ENCODE measurements at places on chromosomes 12 and 14. TPM values are rescaled to one million over a fixed set of nuclear protein-coding genes. Genes with fewer than 3 reads are reported as not detected.
A peak's percentile ranks its signal among the peaks of the same experiment; 100 is the strongest.

- no peaks in the 10 kb centered on the region for H3K27me3 ChIP-seq
- DNase-seq = no peak
- no peak overlapping the region for H3K27ac ChIP-seq
- H3K36me3 ChIP-seq = no peaks in the 10 kb centered on the region
- peaks cover 16% of the 10 kb centered on the region for H3K4me1 ChIP-seq
Measured at GRCh38 chr12:116529048-116529447, 30.1 kb upstream of the MAP1LC3B2 start.

GRCh38 chr14:53766106-53766505, 190.5 kb downstream of the BMP4 start:
- no peaks in the 10 kb centered on the region for H3K27me3 ChIP-seq
- no peaks in the 10 kb centered on the region for H3K36me3 ChIP-seq
- H3K27ac ChIP-seq = no peak overlapping the region
- H3K4me3 ChIP-seq = no peak overlapping the region
- DNase-seq = no peak
- no peaks in the 10 kb centered on the region for H3K4me1 ChIP-seq

The ARHGEF40 gene
- 46.0 TPM for total RNA-seq

The LRRK2 gene
- total RNA-seq = 0.03 TPM

DNA sequence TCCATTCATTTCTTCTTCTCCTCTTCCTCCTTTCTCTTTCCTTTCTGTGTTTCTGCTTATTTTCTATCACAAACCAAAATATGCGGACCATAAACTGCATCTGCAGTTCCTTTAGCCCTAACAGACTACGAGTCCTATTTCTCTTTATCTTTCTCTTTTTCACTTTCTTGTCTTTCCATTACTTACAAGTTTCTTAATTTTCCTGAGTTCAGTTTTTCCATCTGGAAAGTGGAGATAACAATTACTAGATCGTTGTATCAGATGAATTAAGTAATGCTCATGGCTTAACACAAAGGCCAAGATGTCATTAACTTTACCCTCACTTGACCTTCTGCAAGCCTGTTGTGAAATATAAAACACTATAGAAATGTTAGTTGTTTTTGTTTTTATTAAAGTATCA, 983 bp upstream of the COPS7A start:
- H3K36me3 ChIP-seq = no peaks in the 10 kb centered on the region
- H3K4me1 ChIP-seq = peaks cover 7% of the 10 kb centered on the region
- no peak overlapping the region for H3K27ac ChIP-seq
- peak overlapping the region; percentile 79 for H3K4me3 ChIP-seq
- DNase-seq = no peak
- no peaks in the 10 kb centered on the region for H3K27me3 ChIP-seq

DNA sequence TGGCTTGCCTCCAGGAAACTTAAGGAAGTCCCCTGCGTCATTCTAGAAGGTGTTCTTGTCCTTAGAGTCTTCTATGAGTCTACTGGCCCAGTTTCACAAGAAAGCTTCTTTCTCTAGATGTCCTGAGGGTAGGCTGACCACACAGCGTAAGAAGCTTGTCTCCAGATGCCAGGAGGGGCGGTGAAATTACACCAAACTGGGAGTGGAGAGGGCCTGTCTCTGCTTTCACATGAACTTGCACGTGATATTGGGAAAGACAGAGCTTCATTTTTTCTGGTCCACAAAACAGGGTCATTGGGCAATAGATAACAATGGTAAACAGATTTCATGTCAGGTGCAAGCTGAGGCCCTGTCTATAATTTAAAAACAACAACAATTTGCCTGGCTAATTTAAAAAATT, 85.7 kb upstream of the TBX3 start:
- no peak overlapping the region for H3K4me3 ChIP-seq
- no peaks in the 10 kb centered on the region for H3K36me3 ChIP-seq
- no peaks in the 10 kb centered on the region for H3K27me3 ChIP-seq
- no peak for DNase-seq
- H3K27ac ChIP-seq = no peak overlapping the region

- H3K4me3 ChIP-seq = no peak overlapping the region
- peaks cover 15% of the 10 kb centered on the region for H3K4me1 ChIP-seq
- no peak for DNase-seq
- no peaks in the 10 kb centered on the region for H3K27me3 ChIP-seq
Measured at GRCh38 chr14:71212093-71212492, 304.8 kb downstream of the PCNX1 start.

DNA sequence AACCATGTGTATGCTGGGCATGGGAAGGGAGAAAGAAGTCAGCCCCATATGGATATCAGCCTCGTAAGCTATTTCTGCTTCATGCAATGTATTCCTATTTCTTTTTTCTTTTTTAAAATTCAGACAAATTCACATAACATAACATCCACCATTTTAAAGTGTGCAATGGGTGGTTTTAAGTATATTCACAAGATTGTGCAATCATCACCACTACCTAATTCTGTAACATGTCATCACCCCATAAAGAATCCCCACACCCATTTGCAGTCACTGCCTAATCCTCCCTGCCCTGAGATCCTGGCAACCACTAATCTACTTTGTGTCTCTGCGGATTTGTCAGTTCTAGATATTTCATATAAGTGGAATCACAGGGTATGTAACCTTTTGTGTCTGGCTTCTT, 9.5 kb downstream of the POMT2 start:
- no peaks in the 10 kb centered on the region for H3K36me3 ChIP-seq
- peaks cover 23% of the 10 kb centered on the region for H3K4me1 ChIP-seq
- no peak overlapping the region for H3K27ac ChIP-seq
- no peak overlapping the region for H3K4me3 ChIP-seq
- no peaks in the 10 kb centered on the region for H3K27me3 ChIP-seq

GRCh38 chr14:76921088-76921399, 94.8 kb downstream of the LRRC74A start:
- no peak overlapping the region for H3K27ac ChIP-seq
- no peaks in the 10 kb centered on the region for H3K27me3 ChIP-seq
- H3K4me3 ChIP-seq = no peak overlapping the region
- H3K4me1 ChIP-seq = peaks cover 65% of the 10 kb centered on the region

DNA sequence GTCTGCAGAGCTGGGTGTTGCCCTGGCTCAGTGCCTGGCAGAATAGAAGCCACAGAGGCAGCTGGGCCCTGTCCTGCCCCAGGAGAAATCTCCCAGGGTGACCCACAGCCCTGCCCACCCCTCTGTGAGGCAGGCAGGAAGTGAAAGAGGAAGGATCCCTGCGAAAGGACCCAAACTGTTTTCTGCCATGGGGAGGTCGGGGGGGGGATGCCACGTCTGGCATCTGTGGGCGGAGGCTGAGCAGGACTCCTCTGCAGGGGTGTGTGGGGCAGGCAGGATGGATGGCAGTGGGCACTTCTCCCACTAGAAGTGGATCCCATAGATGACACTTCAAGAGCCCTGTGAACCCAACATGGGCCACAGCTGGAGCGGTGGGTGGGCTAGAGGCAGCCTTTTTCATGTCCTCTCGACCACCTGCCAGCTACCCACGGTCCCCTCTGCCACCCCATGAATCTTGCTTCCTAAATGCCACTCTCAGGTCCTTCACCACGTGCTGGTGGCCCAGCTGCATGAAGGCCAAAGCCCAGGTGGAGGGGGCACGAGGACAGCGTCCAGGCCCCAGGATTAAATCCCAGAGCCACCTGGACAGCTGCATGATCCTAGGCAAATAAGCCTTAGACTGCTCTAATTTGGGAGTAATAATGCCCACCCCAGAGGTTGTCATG, 3.6 kb downstream of the PAPLN start:
- no peaks in the 10 kb centered on the region for H3K36me3 ChIP-seq
- H3K4me1 ChIP-seq = peaks cover 38% of the 10 kb centered on the region
- no peak for DNase-seq
- no peak overlapping the region for H3K27ac ChIP-seq
- H3K4me3 ChIP-seq = no peak overlapping the region
- peaks cover 46% of the 10 kb centered on the region for H3K27me3 ChIP-seq

- H3K4me3 ChIP-seq = no peak overlapping the region
- no peak overlapping the region for H3K27ac ChIP-seq
- no peak for DNase-seq
- no peaks in the 10 kb centered on the region for H3K4me1 ChIP-seq
- no peaks in the 10 kb centered on the region for H3K36me3 ChIP-seq
Measured at GRCh38 chr12:131135311-131135785, 181.6 kb downstream of the ADGRD1 start.

The DDX23 gene
- total RNA-seq = 95.6 TPM

DNA sequence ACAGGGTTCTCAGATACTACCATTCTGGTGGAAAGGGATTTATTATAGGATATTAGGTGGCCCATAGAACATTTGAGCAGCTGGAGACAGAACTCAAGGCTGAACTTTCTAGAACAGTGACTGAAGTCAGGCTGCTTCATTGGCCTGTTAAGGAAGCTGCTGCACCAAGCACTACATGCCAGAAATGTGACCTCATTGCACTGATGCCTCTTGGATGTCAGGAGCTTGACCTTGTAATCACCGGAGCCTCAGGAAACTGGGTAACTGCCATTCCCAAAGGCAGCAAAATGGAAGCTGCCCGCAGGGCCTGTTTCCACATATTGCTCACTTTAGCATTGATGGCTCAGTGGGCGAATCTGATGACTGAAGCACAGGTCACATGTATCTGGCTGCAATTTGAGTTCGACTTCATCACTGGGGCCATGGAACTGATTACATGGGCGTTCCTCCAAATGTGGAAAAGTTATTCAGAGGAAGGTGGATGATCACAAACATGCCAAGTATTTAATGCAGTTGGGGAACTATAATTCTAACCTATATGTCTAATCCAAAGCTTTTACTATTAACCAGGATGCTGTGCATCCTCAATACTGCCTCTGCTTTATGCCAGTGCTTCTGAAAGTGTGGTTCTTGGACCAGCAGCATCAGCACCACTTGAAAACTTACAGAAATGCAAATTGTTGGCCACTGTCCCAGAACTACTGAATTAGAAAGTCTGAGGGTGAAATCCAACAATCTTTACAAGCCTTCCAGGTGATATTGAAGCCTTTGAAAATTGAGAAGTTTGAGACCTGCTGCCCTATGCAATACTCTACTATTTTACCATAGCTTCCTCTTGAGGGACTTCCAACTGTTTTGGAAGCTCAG, 337.2 kb upstream of the NAV3 start:
- no peaks in the 10 kb centered on the region for H3K36me3 ChIP-seq
- DNase-seq = no peak
- H3K4me1 ChIP-seq = no peaks in the 10 kb centered on the region
- no peak overlapping the region for H3K27ac ChIP-seq
- H3K4me3 ChIP-seq = no peak overlapping the region
- H3K27me3 ChIP-seq = no peaks in the 10 kb centered on the region

DNA sequence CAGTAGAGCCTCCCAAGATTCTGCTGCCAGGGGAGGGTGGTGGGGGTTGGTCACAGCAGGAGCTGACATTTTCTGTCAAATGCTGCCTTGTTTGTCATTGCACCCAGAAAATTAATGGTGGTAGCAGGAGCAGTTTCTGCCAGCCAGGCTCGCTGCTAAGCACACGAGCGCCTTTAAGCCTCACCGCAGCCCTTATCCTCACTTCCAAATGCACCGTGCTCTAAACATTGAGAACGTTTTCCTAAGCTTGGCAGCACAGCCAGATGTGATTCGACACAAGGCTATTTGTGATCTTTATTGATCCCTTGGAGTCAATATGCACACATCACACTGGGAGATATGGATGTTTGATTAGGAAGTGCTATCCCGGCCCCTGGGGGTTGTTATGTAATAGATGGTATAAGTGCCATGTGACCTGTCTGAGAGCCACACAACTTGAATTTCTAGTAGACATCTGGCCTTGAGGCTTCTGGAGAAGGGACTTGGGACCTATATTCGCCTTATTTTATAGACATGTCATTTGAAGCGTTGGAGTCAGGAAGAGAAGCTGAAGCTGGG, 31.6 kb upstream of the BEGAIN start:
- no peak overlapping the region for H3K27ac ChIP-seq
- no peak for DNase-seq
- peaks cover 12% of the 10 kb centered on the region for H3K27me3 ChIP-seq
- H3K4me1 ChIP-seq = peaks cover 6% of the 10 kb centered on the region

- no peaks in the 10 kb centered on the region for H3K27me3 ChIP-seq
- no peaks in the 10 kb centered on the region for H3K4me1 ChIP-seq
- H3K36me3 ChIP-seq = peaks cover 12% of the 10 kb centered on the region
- no peak for DNase-seq
- H3K27ac ChIP-seq = no peak overlapping the region
- H3K4me3 ChIP-seq = no peak overlapping the region
Measured at GRCh38 chr12:26918321-26919215, 19.2 kb downstream of the INTS13 start.

- no peaks in the 10 kb centered on the region for H3K36me3 ChIP-seq
- DNase-seq = no peak
- H3K4me1 ChIP-seq = peaks cover 10% of the 10 kb centered on the region
- H3K27me3 ChIP-seq = no peaks in the 10 kb centered on the region
Measured at GRCh38 chr14:81256289-81256960, 35.7 kb upstream of the GTF2A1 start.

DNA sequence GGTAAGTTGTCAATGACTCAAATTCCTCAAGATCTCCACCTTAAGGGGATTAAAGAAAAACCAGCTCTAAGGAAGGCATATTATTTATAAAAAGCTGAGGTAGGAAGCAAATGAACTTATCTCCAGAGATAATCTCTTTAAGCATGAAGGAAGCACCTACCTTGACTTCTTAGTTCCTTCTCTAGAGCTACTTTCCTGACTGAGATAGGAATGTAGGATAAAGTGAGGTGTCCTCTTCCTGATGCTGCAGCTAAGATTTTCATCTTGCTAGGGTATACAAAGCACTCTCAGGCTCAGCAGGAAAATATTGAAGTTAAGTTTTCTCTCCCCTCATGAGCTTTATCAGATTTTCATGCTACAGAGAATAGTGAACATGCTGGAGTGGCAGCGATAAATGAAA, 163.0 kb upstream of the E2F7 start:
- DNase-seq = no peak
- no peaks in the 10 kb centered on the region for H3K27me3 ChIP-seq
- H3K4me3 ChIP-seq = no peak overlapping the region

The NKX2-1 gene
- not detected for total RNA-seq

- H3K4me3 ChIP-seq = peak overlapping the region; percentile 83
- peak; percentile 33 for DNase-seq
- H3K27ac ChIP-seq = no peak overlapping the region
- H3K27me3 ChIP-seq = no peaks in the 10 kb centered on the region
- peaks cover 15% of the 10 kb centered on the region for H3K4me1 ChIP-seq
- no peaks in the 10 kb centered on the region for H3K36me3 ChIP-seq
Measured at GRCh38 chr12:76346798-76347420, 1.3 kb downstream of the BBS10 start.

DNA sequence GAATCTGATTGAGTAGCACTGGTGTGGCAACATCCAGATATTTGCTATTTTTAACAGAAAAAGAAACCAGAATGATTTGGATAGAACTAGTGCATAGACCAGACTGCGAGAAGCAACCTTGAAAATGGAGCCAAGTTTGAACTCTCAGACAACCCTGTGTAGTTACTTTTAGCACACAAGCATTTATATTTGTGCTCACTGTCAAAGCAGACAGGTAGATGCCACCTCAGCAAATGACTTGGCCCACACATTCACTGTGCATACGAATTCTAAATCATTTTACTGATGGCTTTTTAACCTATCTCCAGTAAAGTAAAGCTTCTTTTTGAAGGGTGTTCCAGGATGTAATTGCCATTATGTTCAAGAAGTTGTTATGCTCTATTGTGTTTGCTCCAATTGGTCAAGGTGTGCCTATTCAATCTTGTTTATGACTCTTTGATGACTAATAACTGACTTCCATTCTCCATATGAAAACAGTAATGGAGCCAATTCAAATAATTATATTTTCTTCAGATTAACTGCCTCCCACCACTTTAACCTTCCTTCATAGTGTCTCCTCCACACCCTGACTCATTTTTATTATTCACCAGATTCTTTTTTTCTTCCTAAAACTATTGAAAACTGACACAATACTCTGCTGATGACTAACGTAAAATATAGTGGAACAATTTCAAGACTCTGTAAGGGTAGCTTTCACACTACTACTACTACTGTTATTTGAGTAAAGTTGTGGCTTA, 138.5 kb downstream of the CCER1 start:
- no peak overlapping the region for H3K4me3 ChIP-seq
- DNase-seq = no peak
- H3K36me3 ChIP-seq = no peaks in the 10 kb centered on the region
- H3K27ac ChIP-seq = no peak overlapping the region

The AKAP6 gene
- total RNA-seq = 7.3 TPM
